ENCODE measurements at places on chromosomes 1 and 21. TPM values are rescaled to one million over a fixed set of nuclear protein-coding genes. Genes with fewer than 3 reads are reported as not detected.

DNA sequence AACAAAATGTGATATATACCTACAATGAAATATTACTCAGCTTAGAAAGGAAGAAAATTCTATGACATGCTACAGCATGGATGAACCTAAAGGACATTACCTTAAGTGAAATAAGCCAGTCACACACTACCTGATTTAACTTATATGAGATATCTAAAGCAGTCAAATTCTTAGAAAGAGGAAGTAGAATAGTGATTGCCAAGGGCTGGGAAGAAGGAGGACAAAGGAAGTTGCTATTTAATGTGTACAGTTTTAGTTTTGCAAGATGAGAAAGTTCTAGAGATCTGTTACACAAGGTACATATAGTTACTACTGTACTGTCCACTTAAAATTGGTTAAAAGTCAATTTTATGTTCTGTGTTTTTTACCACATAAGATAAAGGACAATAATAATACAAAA, 87.5 kb upstream of the KCTD3 start:
- H3K27me3 ChIP-seq: no peaks in the 10 kb centered on the region
- no peak overlapping the region for H3K4me3 ChIP-seq
- H3K27ac ChIP-seq: no peak overlapping the region
- no peak for DNase-seq
- no peaks in the 10 kb centered on the region for H3K36me3 ChIP-seq

GRCh38 chr1:31605908-31606427, 11.5 kb upstream of the HCRTR1 start:
- H3K27me3 ChIP-seq: no peaks in the 10 kb centered on the region
- H3K27ac ChIP-seq: no peak overlapping the region
- DNase-seq: no peak
- H3K4me3 ChIP-seq: no peak overlapping the region

- peaks cover 18% of the 10 kb centered on the region for H3K4me1 ChIP-seq
- DNase-seq: no peak
- H3K27me3 ChIP-seq: no peaks in the 10 kb centered on the region
- H3K36me3 ChIP-seq: no peaks in the 10 kb centered on the region
- no peak overlapping the region for H3K4me3 ChIP-seq
Measured at GRCh38 chr21:45979141-45979631, 2.4 kb upstream of the COL6A1 start.

- no peaks in the 10 kb centered on the region for H3K4me1 ChIP-seq
- H3K36me3 ChIP-seq: peaks cover 33% of the 10 kb centered on the region
- no peaks in the 10 kb centered on the region for H3K27me3 ChIP-seq
- H3K27ac ChIP-seq: no peak overlapping the region
- H3K4me3 ChIP-seq: no peak overlapping the region
Measured at GRCh38 chr1:5961601-5962000, 30.6 kb downstream of the NPHP4 start.

- H3K27ac ChIP-seq: no peak overlapping the region
- no peak overlapping the region for H3K4me3 ChIP-seq
- no peak for DNase-seq
Measured at GRCh38 chr1:17745479-17745955, 9.6 kb upstream of the ACTL8 start.

DNA sequence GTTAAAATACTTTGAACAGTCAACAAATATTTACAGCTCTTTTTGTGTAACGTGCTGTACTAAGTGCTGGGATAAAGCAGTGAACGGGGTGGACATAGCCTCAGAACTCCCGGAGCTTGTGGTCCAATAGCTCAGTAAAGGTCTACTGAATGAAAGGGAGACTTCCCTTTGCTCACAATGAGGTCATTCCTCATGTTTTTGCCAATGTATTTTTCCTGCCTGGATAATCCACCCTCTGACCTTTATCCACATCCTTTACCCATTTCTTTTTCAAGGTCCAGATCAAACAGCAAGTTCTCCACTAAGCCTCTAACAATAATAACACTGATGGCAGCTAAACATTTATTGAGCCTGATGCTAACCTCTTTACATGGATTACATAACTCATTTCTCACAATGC, 55.9 kb downstream of the LEPR start:
- DNase-seq: no peak
- H3K27ac ChIP-seq: no peak overlapping the region
- H3K4me1 ChIP-seq: no peaks in the 10 kb centered on the region
- H3K36me3 ChIP-seq: no peaks in the 10 kb centered on the region

- no peaks in the 10 kb centered on the region for H3K4me1 ChIP-seq
- H3K4me3 ChIP-seq: no peak overlapping the region
- no peaks in the 10 kb centered on the region for H3K27me3 ChIP-seq
- no peak for DNase-seq
- no peaks in the 10 kb centered on the region for H3K36me3 ChIP-seq
Measured at GRCh38 chr1:18178111-18178510, 70.5 kb downstream of the IGSF21 start.

GRCh38 chr1:159925719-159926078, 392 bp upstream of the TAGLN2 start:
- H3K27ac ChIP-seq: peak overlapping the region; percentile 95
- peaks cover 12% of the 10 kb centered on the region for H3K36me3 ChIP-seq

DNA sequence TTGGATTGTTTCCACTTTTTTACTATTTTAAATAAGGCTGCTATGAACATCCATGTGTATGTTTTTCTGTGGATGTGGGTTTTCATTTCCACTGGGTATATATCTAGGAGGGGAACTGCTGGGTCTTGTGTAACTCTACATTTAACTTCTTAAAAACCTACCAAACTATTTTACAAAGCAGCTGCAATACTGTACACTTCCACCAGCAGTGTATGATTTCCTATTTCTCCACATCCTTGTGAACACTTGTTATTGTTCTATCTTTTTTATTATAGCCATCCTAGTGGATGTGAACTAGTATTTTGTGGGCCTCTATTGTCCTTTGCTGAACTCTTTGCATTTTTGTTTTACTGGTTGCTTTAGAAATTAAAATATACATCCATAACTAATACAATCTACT, 33.4 kb downstream of the DIPK1A start:
- no peak for DNase-seq
- H3K27me3 ChIP-seq: no peaks in the 10 kb centered on the region
- no peak overlapping the region for H3K27ac ChIP-seq
- H3K36me3 ChIP-seq: no peaks in the 10 kb centered on the region
- no peak overlapping the region for H3K4me3 ChIP-seq

GRCh38 chr1:53578358-53578757, 119.2 kb downstream of the DMRTB1 start:
- no peak overlapping the region for H3K27ac ChIP-seq
- H3K4me3 ChIP-seq: no peak overlapping the region
- DNase-seq: no peak

- DNase-seq: no peak
- no peak overlapping the region for H3K4me3 ChIP-seq
- H3K27me3 ChIP-seq: no peaks in the 10 kb centered on the region
Measured at GRCh38 chr1:150102986-150103385, 35.4 kb downstream of the VPS45 start.

AKT3 gene
- total RNA-seq: 69.4 TPM

GART gene
- 79.0 TPM for total RNA-seq

DIRAS3 gene
- not detected for total RNA-seq

MEAF6 gene
- 45.0 TPM for total RNA-seq

LYPD8 gene
- total RNA-seq: not detected

PROX1 gene
- total RNA-seq: not detected

PLEKHN1 gene
- total RNA-seq: 2.3 TPM
